ENCODE measurements at places on chromosomes 12 and 14.

GRCh38 chr14:50953502-50953901 is 9.2 kb upstream of the PYGL start:
- no peak for DNase-seq

GRCh38 chr12:130768120-130768519 is 52.0 kb upstream of the RIMBP2 start:
- no peak for DNase-seq

DNA sequence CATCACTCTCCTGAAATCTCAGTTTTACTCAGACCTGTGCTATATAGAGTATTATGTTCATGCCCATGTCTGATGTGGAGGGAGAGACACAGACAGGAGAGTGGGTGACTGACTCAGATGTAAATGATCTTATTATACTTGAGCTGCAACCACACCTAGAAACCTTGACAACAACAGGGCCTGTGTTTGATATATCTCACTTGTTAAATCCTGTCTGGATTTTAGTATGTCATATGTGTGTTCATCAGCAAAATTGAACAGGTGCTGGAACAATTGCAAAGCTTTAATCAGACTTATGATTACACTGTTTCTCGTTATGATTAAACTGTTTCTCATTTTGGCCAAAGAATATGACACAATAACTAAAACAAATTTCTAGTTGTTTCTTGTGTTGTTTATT is 37.7 kb downstream of the DIP2B start:
- DNase-seq = peak; percentile 71

DNA sequence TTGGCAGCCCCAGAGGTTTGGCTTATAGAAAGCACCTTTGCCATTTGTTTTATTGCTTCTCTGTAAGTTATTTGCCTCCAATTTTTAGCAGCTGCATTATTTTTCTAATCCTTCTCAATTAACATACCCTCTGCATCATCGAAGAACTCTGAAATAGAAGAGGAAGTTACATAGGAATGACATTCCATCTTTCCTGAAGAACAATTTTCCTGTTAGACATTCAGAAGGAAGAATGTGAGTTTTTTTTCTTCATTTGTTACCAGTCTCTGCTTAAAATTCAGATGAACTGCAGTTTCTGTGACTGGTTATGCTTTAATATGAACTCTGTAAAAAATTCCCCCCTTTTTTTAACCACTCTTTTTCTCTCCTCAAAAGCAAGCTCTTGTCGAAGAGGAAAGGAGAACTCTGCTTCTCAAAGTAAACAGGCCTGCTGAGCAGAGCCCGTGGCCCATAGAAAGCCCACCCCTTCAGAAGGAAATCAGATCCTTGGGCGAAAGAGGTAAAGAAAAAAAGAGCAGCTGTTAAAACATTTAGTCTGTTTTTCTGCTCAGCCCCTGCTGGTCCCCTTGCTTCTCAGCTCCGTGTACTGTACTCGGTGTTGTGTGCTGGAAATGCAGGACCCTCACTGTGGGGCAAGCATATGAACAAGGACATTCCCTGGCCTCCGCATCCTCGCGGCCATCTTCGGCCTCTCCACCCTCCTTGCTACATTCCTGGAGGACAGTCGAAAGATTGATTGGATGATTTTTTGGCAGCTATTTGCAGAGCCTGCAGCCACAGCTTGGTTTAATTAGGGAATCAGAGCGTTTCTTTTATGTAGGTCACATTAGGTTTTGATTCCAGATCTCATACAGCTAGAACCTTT is 164.4 kb upstream of the LRIG3 start:
- no peak for DNase-seq

- DNase-seq = no peak
Measured at GRCh38 chr14:104227806-104228205, 89.4 kb downstream of the KIF26A start.

GRCh38 chr12:122171399-122171798 is 2.6 kb downstream of the IL31 start:
- DNase-seq = no peak

DNA sequence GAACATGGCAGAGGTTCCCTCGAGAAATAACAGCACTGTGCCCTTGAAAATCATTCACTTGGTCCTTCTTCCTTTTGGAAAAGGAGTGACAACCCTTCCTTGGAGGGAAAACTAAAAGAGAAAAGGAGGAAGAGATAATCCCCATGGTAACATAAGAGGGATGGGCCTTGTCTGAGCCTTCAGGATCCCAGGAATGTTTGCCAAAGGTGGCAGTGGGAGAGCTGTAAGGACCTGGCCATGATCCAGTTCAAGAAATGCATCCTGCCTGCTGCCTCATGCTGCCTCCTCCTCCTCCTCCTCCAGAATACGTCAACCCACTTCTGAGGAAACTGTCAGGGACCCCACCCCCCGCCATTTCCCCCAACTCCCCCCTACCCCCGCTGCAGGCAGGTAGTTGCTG is 118.8 kb downstream of the KCNK10 start:
- DNase-seq = no peak

DNA sequence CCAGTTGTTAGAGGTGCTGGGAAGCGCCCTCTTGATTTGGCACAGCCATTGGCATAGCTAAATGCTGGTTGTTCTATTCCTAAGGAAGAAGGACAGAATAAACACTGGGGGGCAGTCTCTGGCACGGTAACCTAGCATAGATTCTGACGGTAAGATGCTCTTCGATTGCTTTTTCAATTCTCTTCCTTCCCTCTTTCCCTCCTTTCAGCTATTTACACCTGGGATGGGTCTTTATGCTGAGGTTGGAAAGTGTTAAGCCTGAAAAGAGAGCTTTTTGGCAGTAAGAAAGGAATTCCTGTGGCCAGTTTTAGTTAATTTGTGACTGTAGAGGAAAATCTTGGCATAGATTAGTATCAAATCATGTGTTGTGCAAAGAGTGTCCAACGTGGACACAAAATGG is 162.8 kb downstream of the SNAPC1 start:
- DNase-seq = no peak

- DNase-seq = no peak
Measured at GRCh38 chr14:90629471-90629870, 186.8 kb downstream of the TTC7B start.

DNA sequence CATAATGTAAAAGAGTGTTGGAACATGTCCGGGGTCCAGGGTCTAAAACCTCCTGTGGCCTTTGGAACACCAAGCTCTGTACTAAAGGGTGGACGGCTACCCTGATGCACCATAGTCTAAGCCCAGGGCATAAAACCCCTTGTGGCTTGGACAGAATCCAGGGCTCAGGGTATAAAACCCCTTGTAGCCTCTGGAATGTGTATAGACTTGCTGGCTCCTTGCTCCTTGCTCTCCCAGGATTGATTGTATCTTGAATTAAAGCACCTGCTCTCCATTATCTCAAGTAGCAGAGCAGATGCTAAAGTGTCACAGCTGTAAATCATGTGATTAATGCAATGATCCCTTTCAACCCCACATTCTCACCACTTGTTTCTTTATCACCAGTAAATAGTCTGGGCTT is 556.5 kb downstream of the LRFN5 start:
- no peak for DNase-seq

DNA sequence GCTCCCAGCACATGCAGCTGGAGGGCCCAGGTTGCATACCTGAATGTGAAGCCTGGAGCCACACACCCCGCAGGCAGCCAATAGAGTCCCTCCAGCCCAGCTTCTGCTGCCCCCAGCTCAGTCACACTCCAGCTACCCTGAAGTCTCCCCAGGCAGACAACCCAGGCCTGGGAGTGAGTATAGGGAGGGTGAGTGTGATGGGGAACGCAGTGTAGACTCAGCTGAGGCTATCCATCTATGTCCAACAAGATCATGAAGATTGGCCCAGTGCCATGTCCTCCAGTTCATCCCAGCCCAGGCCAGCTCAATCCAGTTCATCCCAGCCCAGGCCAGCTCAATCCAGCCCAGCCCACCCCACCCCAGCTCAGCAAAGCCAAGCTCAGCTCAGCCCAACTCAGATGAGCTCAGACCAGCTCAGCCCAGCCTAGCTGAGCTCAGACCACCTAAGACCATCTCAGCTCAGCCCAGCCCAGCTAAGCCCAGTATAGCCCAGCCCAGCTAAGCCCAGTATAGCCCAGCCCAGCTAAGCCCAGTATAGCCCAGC is 330.4 kb downstream of the TMEM121 start:
- DNase-seq = no peak

DNA sequence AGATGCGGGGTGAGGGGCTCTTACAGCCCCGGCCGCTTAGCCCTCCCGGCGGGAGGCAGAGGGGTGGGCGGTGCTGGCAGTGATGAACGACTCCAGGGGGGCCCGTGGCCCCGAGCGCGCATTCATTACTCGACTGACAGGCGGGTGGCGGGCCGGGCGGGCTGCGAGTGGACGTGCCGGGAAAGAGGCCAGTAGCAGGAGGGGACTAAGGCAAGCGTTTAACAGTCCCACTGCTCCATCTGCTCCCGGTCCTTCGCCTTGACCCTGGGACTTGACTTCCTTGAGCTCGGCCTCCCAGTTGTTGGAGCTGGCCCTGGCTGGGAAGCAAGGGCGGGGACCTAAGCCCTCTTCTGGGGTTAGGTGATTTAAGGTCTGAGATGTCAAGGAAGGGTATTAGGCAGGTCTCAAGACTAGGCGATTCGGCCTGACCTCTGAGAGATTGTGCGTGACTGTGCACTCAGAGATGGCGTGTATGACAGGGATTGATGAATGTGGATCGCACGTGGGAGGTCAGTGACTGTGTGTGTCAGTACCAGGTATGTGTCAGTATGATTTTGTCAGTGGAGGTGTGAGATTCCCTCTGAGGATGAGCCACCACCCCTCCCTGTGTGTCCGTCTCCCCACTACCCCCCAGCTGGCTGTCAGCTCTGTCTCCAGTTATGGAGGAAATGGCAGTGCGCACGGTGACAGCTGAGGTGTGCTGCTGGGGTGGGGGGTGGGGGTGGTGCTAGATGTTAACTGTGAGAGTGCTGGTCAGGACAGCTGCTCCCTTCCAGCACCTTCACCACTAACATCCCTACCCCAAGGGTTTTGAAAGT is 3.6 kb upstream of the DNAJC22 start:
- DNase-seq = no peak

DNA sequence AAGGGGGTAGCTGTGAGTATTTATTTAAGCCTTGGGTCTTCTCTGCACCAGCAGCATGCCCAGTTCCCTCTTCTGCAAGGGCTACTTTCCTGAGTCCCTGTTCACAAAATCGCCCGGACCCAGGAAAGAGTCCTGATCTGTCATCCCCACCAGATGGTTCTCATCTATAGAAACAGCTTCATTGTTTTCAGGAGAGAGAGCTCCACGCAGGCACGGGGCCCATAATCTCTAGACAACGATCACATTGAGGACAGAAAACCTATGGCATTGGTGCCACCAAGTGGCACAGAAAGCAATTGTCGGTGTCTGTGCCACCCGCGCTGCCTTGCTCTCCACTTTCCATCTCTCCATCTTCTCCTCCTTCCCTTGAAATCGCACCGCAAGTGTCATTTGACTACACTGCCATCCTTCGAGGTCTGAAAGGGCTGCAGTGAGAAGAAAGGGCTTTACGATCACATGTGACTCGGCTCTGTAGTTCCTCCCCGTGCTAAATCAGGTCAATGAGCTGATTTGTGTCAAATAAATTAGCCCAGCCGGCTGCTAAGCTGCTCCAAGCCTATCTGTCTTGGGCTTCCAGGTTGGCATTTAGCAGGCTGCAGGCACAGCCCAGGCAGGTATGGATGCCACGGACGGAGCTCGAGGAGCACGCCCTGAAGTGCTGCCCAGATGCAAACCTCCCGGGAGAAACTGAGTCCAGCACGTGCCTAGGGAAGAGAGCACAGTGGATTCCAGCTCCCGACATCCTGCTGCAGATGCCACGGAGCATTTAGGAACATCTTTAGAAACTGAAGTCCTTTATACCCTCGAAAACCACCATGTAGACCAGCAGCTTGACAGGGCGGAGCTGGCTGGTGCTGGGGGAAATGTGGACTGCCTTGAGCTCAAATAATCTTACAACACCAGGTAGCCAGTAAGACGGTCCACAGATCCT is 28.8 kb downstream of the SPRING1 start:
- DNase-seq = peak; percentile 55

DNA sequence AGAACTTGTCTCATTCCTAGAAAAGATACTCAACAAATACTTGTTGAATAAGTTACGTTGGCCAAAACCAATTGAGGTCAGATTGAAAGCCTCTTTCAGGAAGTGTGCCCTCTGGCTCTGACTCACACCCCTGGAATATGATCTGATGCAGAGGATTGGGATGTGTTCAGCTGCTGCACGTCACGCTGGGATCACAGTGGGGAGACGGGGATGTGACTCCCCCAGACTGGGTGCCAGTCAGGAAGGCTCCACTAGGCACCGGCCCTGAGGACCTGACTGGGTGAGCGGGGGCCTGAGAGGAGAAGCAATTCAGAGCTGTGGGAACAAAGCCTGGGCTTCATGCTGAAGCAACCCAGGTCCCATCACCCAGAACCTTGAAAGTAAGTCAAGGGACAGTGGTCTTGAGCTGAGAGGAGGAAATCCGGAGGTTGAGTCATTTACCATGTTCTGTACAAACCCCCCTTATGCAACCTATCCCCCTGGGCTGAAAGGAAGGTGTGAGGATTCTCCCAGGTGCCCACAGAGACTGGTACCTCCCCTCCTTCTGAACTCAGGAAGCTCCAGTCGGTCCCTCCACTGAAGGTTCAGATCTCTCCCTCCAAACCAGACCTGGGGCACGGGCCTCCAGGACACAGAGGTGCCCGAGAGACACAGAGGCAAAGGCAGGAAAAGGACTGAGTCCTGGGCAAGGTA is 3.9 kb downstream of the CEBPE start:
- DNase-seq = peak; percentile 8

DNA sequence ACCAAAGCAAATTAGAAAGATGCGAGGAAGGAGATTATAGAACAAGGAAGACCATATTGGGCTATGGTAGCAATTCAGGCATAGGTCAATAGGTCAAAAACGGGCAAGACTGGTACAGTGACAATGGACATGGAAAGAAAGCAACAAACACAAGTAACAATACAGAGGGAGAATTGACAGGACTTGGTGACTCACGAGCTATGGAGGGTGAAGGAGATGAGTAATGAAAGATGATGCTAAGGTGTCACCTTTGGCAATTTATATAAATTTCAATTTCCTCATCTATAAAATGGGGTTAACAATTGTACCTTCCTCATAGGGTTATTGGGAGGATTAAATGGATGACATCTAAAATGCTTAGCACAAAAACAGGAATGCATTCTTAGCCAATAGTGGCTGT is 15.1 kb upstream of the DUSP16 start:
- DNase-seq = no peak

DNA sequence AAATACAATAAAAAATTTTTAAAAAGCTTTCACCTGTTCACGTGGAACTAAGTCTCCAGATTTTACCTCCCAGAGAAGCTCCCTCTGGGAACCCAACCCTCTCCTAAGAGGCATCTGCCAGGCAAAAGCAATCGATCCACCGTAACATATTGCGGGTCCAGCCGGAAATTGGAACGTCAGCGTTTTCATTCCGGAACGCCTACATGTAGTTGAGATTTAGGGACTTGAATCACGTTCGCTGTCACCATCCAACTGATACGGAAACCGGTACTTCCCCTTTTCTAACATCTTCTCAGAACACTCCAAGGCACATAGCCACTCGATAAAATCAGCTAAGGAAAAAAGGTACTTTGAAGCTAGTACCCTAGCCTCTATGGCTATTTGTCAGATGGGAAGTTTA is 70.3 kb downstream of the COX16 start:
- no peak for DNase-seq

Measured in Caki2 (cell line).